A549 treated with CORT108297 at 1 μM for 4 hours (cell line): ENCODE measurements at places on chromosomes 1 and 21. TPM values are rescaled to one million over a fixed set of nuclear protein-coding genes. Genes with fewer than 3 reads are reported as not detected.

The CD1E gene
- not detected in 5 replicates for total RNA-seq

The SLC44A3 gene
- total RNA-seq: 1.2 to 2.1 TPM (median 1.9 TPM) in 5 replicates

The FPGT gene
- total RNA-seq: 4.8 to 7.9 TPM (median 7.0 TPM) in 5 replicates

The C4BPA gene
- 0.37 to 1.0 TPM (median 0.72 TPM) in 5 replicates for total RNA-seq

The NR1I3 gene
- total RNA-seq: 0.06 to 0.15 TPM (median 0.08 TPM) in 3 of 5 replicates, not detected in the others

The GJA8 gene
- not detected in 5 replicates for total RNA-seq

The BRINP2 gene
- total RNA-seq: 0.08 to 0.17 TPM (median 0.11 TPM) in 5 replicates
